ENCODE measurements at places on chromosomes 7 and 10. TPM values are rescaled to one million over a fixed set of nuclear protein-coding genes. Genes with fewer than 3 reads are reported as not detected.

The SORCS1 gene
- polyA plus RNA-seq, result 4.7 TPM

- DNase-seq, result no peak
Measured at GRCh38 chr7:50564640-50565558, at the start of gene DDC. TSS of gene DDC (minus strand) at chr7:50565405. CDS start at chr7:50544085, 21,320 bp downstream.

- DNase-seq, result no peak
Measured at GRCh38 chr10:64376167-64376566, 855.0 kb downstream of the REEP3 start.

The FBXL13 gene
- polyA plus RNA-seq, result 0.76 TPM

The ANKRD30A gene
- not detected for polyA plus RNA-seq

- DNase-seq, result no peak
Measured at GRCh38 chr10:130914367-130914766, 397.2 kb downstream of the TCERG1L start.

The TMEM196 gene
- not detected for polyA plus RNA-seq

Data from hindlimb muscle (tissue), 1 donor.